ENCODE measurements at places on chromosomes 7 and 10.
A peak's percentile ranks its signal among the peaks of the same experiment; 100 is the strongest.

DNA sequence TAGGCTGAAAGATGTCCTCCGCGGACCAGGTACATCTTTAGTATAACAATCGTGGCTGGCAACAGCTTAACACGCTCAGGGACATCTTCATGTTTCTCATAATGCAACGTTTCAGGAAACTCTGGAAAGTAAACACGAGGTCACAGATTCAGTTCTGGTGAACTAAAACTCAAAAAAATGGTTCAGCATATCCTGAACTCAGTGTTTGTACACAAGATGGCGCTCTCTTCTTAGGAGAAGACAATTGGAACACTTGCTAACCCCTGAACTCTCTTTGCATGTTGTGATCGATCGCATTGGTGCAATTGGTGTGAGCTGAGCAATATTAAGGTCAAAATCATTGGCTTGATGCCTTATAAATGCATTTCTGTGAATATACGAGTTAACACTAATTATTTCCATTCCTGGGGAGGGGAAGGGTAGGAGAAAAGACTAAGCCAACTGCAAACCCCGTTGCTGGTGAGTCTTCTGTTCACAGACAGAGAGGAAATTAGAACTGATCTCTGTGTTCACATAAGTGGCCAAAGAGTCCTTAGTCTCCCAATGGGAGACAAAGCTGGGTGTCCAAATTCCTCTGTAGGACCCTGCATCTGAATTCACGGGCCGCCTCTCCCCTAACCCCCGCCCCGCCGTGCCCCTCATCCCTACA lies 52.6 kb upstream of the FAM180A start:
- peak; percentile 38 for DNase-seq

GRCh38 chr7:2927592-2927991 lies 83.5 kb upstream of the GNA12 start:
- DNase-seq, result no peak

DNA sequence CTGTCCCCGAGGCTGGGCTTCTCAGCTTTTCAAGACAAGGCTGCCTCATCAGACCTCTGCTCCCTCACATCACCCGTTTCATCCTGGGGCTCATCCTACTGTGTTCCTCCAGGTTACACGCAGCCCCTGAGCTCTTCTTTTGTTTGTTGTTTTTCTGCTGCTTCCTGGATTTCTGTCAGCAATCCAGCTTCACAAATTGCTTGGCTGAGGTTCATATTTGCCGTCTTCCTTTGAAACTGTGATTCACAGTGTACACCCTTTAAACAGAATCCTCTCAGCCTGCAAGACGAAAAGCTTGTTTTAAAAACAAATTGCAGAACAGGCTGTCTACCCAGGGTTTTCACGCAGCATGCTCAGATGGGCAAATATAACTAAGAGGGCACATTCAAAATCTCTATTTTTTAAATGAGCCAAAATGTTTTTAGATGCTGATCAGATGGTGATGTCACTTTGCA lies 39.1 kb upstream of the PARD3 start:
- no peak for DNase-seq

- no peak for DNase-seq
Observed at GRCh38 chr10:6279540-6280267, 77.0 kb downstream of the PFKFB3 start.

GRCh38 chr7:22885797-22886261 lies 63.2 kb upstream of the TOMM7 start:
- DNase-seq, result no peak

DNA sequence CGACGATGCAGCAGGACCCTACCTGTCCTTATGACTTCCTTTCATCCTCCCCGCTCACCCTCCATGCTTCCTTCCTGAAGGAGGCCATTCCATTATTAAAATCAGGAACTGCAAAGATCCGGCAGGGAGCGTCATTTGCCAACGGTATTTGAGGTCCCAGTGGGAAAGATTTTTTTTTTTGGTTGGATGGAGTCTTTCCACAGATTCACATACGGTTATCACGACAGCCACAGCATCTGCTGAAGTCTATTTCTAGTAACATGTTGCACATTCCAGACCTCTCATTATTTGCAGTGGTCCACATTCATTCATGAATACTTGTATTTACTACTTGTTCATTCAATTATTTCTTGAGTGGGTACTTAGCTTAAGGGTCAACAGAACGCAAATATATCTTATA lies 94.7 kb upstream of the LYZL2 start:
- DNase-seq, result no peak

GRCh38 chr10:130938051-130938450 lies 373.5 kb downstream of the TCERG1L start:
- DNase-seq, result no peak

DNA sequence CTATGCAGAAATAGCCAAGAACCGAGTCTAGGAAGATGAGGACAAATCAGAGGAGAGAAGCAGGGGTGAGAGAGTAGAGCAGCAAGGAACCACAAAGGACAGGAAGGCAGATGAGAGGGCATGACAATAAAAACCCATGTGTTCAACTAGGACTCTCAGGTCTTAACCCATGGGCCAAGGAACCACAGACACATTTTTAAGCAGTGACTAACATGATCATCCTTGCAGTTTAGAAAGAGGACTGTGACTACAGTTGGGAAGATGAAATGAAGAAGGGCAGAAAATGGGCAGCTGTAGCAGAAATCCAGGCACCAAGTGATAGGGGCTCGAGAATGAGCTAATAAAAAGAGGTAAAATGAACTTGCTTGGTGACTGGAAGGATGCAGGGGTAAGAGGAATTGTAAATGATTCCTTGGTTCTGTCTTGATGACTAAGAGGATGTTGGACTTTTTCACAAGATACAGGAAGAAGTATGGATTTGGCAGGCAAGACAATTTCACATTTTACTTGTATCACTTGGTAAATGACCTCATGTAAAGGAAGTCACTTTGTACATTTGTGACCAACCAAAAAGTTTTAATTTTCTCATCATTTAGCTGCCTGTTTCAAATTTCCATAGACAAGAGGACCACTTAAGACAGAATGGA lies 22.8 kb downstream of the SGMS1 start:
- no peak for DNase-seq

DNA sequence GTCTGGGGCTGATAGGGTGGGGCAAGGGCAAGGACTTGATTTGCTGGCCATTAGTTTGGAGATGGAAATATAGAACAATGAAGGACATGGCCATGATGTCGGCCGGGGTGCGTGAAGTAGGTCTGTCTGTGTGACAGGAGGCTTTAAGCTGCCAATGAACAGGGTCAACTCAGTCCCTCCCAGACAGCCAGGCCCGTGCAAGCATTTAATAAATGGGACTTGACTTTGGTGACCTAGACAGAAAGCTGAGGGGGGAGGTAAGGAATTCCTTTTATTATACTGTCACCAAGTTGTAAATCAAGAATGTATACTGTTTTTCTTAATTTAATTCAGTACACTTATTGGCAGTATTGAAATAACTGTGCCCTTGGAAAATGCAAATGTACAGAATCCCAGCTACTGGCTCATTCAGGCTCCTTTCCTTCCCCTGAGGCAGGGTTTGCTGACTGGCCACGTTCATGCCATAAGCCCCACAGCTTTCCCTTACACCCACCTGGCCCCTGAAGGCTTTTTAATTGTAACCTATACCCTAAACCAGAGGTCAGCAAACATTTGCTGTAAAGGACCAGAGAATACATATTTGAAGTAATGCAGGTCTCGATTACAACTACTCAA lies 87.2 kb downstream of the WIPF3 start:
- no peak for DNase-seq

- no peak for DNase-seq
Observed at GRCh38 chr7:3064067-3064466, 20.4 kb upstream of the CARD11 start.

DNA sequence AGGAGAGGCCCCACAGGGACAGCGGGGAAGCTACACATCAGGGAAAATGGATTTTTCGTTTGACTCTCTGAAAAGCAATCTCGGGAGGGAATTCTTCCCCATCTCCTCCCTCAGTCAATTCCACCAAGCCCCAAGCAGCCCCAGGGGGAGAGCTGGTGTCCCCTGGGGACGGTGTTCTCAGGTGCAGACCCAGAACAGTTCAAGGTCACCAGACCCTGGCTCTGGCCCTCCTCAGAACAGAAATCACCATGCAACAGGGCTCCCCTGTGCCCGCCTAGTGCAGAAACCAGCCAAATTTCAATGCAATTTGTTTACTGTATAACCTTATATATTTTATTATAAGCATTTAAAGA lies 34.1 kb downstream of the GSDME start:
- no peak for DNase-seq

GRCh38 chr7:106290319-106290718 lies 5.5 kb upstream of the NAMPT start:
- DNase-seq, result no peak

- no peak for DNase-seq
Observed at GRCh38 chr7:42567051-42567450, 330.0 kb upstream of the GLI3 start.

DNA sequence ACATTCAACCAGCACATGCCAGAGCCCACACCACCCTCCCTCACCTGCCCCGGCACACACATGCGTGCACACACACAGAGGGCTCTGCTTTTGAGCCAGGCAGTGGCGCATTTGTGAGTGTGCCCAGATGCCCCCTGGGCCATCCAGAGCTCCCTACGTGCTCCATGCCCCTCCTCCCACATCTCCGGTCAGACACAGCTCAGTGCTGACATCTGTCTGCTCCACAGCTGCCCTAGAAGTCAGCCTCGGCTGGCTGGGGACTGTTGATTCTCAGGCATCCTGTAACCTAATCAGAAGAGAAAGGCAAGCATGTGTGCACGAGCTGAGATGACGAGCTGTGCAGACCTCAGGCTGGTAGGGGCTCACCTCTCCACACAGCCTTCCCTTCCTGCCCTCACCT lies 135.1 kb downstream of the ZMIZ1 start:
- no peak for DNase-seq

GRCh38 chr7:54846273-54846672 lies 87.3 kb upstream of the SEC61G start:
- DNase-seq, result no peak

DNA sequence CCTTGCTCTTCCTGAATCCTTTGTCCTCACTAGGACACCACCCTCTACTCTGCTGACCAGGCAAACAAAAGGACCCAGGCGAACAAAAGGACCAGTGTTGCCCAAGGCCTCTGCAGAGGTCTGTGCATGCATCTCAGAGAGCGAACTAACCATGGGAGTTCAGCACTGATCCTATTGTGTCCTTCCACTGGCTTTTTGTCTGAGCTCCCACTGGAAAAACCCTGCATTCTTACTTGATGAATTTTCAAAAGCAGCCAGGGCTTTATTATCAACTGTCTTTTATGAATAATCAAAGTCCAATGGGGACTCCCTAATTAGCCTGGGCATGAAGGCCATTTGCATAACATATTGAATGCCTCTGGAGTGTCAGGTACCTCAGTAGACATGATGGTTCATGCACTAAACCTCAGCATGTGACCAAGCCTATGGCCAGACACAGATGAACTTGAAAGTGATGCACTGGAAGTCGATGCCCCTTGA lies 140.6 kb downstream of the KCNMA1 start:
- no peak for DNase-seq

DNA sequence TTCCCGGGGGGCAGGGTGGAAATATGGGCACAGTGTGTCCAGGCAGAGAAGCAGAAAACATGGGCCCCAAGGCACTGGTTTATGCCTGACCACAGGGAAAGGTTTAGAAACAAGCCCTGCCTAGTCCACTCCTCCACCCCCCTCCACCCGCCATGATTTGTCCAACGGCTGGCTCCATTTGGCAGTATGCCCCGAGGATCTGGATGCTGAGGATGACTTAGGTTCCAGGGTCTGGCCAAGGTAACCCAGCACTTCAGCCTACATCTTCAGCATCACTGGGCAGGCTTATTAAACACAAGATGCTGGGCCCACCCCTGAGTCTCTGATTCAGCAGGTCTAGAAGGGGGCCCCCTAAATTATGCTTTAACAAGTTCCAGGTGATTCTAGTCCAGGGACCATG lies 121.9 kb downstream of the RALA start:
- no peak for DNase-seq

DNA sequence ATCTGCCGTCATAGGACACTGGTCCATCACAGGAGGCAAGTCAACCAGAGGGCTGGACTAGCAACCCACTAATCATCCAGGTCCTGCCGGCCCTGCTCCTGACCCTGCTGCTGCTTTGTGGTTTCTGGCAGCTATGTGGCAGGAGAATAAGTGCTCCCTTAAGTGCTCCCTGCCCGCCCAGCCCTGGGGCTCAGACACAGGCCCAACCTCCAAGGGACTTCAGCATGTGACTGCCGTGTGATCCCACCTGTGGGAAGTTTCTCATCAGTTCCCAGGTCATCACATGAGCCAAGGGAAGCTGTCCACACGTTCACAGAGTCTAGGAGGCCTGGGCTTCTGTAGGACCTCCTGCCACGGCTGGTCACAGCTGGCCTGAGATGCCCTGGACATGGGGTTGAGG lies 34.2 kb upstream of the ZNF488 start:
- no peak for DNase-seq

- DNase-seq, result no peak
Observed at GRCh38 chr7:28269700-28270361, 89.2 kb upstream of the JAZF1 start.

GRCh38 chr7:129886167-129886817 lies 66.5 kb downstream of the UBE2H start:
- DNase-seq, result no peak

DNA sequence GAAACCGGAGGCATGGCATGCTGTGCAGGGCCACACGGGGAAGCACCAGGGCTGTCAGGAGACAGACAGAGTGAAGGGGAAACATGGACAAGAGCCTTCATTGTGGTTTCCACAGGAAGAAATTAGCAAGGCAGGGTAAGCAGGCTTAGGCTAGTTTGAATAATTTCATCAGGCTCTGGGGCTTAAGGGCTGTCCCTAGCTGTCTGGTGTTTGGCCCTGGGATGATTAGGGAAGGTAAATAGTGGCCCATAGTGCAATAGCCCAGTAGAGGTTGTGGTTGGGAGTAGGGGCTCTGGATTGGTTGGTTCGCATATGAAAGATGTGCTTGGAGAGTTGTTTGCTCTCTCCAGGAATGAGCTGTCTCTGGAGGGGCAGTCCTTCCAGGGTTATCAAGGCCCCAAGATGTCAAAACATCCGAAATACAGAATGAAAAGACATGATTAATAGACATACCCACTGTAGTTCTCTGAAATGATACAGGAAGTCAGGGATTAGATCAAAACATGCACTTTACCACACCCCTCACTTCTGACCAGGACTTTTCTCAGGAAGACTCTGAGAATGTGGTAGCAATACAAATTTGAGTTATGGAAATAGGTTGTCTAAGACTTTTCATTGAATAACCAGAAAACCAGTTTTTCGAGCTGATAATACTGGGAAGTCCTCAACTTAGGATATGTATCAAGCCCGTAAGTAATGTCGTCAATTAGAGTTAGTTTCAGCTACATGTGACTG lies 224.9 kb upstream of the NFE2L3 start:
- DNase-seq, result no peak

GRCh38 chr10:129096065-129096984 lies 370.7 kb upstream of the MGMT start:
- no peak for DNase-seq

DNA sequence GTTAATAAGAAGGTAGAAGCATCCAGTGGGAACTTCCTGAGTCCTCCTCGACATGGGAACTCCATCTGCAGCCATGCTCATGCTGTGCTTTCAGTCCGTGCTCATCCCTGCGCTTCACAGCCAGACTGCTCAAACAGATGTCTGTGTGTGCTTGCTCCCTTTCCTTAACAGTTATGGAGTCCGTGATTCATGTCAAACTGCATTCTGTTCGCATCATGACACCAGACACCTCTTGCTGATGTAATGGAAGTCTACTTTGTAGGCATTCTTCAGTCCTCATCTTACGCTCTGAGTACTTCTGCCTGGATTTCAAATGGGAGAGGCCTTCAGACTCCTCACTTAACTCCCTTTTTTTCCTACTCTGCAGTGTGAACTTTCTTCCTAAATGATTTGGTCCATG lies 304.9 kb downstream of the SUGCT start:
- DNase-seq, result no peak

GRCh38 chr10:132722394-132723329 lies 63.3 kb downstream of the NKX6-2 start:
- DNase-seq, result no peak

- peak; percentile 12 for DNase-seq
Observed at GRCh38 chr7:115019882-115020605, 98.2 kb downstream of the MDFIC start.

Measured in GDM1 (cell line).